ENCODE measurements at places on chromosomes 1 and 21.

- DNase-seq, result no peak
These were observed 750 bp upstream of the PTGFRN start for GRCh38 chr1:116908820-116909511.

- no peak for DNase-seq
These were observed 529.9 kb upstream of the BEND5 start for GRCh38 chr1:49306507-49307070.

DNA sequence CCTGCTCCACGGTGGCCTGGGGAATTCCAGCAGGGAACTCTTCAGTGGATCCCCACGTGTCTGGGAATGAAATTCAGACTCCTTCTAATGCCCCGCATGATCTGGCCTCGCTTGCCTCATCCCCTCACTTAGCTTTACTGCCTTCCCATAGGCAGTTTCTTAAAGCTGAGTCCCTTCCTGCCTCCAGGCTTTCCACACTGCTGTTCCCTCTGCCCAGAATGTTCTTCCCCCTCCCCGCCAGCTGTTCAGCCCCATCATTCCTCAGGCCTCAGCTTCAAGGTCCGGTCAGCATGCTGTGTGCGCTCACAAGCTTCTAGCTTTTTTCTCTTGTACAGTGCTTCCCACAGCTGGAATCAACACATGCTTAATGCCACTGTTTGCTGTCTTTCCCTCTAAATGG, 54.9 kb upstream of the WASF2 start:
- DNase-seq, result no peak

- no peak for DNase-seq
These were observed 115.9 kb downstream of the OMA1 start for GRCh38 chr1:58430421-58431275.

GRCh38 chr1:202090994-202091393, 31.7 kb upstream of the GPR37L1 start:
- no peak for DNase-seq

DNA sequence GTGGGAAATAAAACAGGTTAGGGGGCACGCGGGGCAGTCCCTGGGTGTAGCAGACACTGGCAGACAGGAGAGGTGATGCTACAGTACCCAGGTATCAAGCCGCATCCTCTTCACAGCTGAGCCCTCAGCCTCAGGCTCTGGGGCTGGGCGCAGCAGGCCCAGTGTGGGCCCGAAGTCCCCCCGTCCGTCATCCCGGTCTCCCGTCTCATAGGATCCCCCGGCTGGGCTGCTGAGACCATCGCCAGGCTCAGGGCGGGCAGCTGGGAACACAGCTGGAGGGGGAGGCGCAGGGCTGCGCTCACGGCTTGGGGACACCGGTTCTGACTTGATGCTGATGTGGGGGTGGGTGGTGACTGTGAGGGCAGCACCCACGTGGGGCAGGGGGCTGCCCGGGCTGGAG, 32.7 kb downstream of the MEF2D start:
- no peak for DNase-seq

DNA sequence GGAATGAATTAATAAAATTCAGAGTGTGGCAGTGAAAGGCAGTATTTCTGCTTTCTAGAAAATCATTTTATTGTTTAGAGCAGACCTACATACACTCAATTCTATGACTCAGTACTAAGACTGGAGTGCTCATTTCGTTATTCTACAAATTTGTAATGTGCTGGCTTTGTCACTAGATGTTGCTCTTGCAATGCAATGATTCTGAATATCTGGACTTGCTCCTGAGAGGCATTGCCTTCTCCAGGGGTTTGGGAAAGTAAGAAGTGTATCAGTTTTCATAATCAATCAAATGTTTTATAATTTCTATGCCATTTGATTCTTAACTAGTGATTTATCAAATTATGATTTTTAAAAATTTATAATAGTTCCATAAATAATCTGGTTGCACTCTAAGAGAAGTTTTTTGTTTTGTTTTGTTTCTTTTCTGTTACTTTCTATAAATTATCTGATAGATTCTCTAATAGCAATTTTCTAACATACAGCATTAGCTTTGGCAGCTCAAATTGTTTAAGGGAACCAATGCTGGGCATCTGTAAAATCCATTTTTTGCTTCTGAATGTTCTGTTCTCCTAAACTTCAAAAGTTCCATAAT, 280.5 kb upstream of the SGIP1 start:
- DNase-seq, result no peak

DNA sequence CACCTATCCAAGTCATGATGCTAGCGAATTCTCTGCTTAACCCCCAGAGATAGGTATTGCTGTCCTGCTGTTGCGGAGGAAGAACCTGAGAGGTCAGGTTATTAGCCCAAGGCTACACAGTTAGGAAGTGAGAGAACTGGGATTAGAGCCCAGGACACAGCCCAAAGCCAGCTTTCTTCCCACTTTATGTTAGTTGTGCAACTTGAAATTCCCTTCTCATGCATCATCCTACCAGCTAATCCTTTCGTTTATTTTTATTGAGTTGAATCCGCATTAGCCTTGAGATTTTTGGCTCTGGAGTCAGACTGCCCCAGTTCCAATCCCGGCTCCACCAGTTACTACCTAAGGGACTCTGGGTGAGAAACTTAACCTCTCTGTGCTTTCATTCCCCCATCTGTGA, 65.4 kb downstream of the PLEKHA6 start:
- DNase-seq, result no peak

DNA sequence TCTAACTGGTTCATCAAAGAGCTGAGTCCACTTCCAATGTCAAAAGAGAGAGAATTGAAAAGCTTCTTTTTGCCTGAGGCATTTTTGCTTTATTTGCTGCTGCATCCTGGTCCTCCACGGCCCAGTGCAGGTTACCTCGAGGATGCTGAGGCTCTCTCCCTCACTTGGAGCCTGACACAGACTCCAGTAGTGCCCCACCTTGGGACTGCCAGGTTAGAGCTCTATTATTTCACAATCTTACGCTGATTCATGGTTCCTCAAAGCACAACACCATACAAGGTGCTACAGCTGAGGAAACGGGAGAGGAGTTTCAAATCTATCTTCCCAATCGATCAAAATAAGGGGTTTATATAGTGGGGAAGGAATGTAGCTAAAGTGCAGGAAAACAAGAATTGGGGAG, 13.6 kb upstream of the PLPPR4 start:
- no peak for DNase-seq

DNA sequence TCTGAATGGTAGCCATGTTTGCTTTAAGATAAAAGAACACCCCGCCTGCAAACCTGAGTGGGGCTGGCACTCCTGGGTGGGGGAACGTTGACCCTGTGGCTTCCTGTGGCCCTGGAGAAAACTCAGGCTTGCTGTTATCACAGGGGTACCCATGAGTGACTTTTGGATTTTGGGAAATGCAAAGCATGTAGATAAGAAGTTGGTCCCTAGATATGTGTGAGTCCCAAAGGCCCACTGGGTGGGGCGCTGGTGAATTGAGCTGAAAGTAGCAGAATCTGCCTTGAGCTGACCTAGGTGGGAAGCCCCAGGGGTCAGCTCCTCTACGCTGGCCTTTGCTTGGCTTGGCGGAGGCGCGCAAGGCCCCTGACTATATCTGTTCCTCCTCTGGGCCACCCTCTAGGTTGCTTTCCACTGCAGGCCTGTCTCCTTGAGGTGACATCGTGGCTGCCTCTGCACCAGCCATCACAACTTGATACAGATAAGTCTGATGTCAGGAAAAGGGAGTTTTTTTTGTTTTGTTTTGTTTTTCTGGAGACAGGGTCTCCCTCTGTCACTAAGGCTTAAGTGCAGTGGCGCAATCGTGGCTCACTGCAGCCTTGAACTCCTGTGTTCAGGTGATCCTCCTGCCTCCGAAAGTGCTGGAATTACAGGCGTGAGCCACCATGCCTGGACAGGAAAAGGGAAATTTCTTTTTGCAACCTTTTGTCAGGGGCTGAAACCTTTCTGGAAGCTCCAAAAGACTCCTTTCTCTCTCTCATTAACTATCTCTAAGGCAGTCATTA, 72.2 kb downstream of the AGPAT3 start:
- no peak for DNase-seq

- no peak for DNase-seq
These were observed 118.4 kb downstream of the KCNN3 start for GRCh38 chr1:154751690-154752089.

DNA sequence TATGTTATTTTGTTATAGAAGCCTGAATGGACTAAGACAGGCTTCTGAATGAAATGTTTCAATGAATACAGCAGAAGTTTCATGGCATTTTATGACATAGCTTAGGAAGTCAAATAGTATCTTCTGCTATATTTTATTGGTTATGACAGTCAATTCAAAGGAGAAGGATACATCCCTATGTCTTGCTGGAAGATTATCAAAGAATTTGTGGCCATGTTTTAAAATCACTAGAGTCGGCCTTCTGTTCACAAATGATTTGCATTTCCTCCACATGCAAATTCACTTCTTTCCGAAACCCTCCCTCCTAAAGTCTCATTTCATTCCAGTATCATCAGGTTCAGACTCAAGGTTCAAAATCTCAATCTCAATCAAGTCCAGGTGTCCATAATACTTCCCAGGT, 679.2 kb upstream of the ADAMTS5 start:
- DNase-seq, result no peak

- no peak for DNase-seq
These were observed 15.6 kb downstream of the JUN start for GRCh38 chr1:58768191-58768731.

DNA sequence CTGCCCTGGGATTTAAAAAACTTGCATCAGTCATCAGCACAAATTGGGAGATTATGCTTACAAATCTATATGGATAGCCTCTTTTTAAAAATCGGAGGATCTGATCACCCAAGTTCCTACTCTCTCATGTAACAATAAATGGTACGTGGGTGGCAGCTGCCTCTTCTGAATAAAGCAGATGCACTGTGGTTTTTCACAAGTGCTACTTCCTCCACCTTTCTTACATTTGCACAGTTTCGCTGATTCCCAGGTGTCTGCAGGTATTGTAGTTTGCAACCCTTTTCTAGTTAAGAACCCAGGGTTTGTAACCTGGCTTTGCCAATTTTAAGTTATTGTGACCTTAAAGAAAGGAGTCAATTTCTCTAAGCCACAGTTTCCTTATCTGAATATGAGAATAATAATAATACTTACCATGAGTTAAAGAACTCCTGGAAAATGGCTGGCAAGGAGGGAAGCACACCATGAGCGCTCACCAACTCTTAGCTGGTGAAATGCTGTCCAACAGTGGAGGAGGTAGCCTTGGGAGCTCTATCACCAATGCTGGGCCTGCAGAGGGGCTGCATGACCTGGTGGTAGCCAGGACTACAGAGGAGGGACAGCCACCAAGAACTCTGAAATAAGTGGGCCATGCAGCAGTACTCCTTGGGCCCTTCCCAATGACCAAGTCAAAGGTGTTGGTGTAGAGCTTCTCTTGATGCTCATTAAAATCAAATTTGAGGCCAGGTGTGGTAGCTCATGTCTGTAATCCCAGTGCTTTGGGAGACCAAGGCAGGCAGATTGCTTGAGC, 30.2 kb upstream of the KCNA2 start:
- no peak for DNase-seq

DNA sequence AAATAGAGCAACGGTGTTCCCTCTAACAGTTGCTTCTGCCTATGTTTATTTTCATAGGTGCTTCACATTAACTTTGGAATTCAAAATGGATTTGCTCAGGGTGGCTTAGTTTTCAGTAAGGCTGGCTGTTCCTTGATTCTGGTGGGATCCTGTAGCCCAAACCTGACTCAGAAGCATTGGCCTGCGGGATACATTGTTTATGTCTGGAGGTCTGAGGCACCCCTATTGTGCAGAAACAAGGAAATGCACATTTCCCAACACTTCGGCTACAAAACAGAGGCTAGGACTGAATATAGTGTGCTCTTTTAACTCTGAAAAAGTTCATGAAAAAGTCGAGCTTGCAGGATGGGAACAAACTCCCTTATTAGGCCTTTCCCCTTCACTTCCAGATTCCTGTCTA, 133.8 kb upstream of the F3 start:
- no peak for DNase-seq

DNA sequence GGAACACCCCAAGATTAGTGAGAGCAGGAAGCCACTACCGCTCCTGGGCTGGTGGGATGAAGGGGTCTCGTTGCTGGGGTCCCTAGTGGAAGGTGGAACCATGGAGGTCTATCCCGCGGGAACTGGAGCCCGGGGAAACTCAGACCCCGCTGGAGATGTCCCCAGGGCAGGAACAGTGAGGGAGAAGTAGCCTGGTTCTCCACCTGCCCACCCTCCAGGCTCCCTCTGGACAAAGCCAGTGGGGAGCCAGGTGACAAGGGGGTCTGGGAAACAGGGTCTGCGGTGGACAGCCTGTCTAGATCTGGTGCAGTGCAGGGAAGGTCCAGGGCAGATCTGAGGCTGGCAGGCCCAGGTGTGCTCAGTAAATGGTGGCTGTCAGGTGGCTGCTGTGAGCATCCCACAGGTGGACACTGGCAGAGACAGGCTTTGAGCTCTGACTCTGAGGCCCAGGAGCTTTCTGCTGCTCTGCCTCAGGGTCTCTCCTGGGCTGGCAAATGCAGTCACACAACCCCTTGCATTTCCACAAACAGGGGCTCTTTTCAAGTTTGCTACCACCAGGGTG, 88.0 kb upstream of the TLR5 start:
- no peak for DNase-seq

GRCh38 chr1:64223329-64224151, 20.1 kb downstream of the UBE2U start:
- DNase-seq, result peak; percentile 5

GRCh38 chr1:172556461-172556860, 23.5 kb downstream of the SUCO start:
- no peak for DNase-seq

DNA sequence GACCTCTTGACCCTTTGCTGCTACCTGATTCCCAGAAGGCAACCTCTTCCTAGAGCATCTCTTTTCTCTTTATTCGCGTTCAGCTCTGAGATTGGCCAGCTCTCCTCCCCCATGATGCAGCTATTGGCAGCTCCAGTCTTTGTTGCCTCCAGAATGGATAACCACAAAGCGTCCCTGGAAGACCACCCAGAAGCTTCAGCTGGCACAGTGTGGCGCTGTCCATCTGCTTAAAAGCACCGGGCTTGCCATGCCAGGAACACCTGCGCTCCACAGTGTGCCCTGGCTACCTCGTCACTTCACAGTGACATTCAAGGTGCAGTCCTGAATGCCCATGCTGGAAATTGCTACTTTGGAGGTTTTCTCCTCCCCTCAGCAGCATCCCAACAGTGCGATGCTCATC, 353.9 kb downstream of the LMO4 start:
- no peak for DNase-seq

DNA sequence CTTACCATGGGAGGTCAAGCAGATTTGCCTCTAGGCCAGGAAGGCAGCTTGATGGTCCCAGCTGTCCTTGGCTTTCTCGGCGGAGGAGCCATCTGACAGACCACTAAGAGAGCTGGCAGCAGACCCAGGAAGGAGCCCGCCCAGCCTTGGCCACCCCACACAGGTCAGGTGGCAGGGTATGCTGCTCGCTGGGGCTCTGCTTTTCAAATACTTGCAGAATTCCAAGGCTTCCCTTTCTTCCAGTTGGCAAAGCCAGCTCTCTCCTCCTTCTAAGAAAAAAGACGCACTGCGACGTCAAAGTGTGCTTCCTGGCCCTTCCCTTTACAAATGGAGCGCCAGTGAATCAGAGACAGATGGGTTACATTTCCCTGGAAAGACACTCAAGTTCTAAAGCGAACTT, 229.4 kb downstream of the CACNA1E start:
- DNase-seq, result no peak

Measured in GOT3 (cell line).